Stimulated activated CD4-positive, alpha-beta T cell treated with anti-CD3 and anti-CD28 coated beads, TNF-alpha, amount 100 ng/mL, for 48 hours (primary cell): ENCODE measurements at places on chromosomes 1 and 21.

- no peak for DNase-seq
Observed at GRCh38 chr1:187415065-187415464, 586.3 kb downstream of the PLA2G4A start.

DNA sequence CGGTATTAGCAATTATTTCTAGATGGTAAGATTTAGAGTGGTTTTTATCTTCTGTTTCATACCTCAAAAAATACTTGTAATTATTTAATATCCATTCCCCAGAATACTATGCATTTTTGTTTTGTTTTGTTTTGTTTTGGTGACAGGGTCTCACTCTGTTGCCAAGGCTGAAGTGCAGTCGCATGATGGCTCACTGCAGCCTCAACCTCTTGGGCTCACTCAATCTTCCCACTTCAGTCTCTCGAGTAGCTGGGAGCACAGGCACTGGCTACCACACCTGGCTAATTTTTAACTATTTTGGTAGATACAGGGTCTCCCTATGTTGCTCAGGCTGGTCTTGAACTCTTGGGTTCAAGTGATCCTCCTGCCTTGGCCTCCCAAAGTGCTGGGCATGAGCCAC lies 252.7 kb downstream of the AKT3 start:
- no peak for DNase-seq

DNA sequence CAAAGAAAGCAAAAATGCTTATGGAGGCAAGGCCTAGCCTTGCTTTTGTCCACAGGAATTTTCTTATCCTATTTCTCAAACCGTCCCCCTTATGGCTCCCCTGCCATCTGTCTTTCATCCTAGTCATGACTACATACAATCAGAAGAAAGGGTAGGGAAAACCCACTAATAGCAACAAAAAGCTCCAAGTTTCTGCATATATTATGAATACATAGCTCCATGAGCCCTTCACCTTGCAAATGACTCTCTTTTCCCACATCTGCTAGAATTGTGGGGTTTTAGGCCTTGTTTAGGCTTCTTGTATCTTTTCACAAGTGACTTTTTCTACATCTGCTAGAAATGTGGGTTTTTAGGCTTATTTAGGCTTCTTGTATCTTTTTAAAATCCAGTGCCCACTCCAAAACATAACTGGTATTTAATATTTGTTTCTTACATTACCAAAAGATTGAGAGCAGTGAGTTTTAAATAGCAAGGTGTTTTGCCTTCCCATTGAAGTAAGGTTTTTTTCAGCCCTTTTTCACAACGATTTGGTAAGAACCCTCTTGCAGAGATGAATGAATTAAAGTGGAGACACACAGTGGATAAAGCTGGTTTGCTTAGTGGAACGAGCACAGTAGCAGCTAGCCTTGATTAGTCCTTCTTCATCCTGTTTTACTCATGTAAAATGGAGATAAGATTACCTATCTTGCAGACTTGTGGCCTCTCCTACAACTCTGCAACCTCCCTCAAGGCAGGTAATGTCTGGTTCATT lies 4.4 kb downstream of the GADD45A start:
- DNase-seq: no peak

DNA sequence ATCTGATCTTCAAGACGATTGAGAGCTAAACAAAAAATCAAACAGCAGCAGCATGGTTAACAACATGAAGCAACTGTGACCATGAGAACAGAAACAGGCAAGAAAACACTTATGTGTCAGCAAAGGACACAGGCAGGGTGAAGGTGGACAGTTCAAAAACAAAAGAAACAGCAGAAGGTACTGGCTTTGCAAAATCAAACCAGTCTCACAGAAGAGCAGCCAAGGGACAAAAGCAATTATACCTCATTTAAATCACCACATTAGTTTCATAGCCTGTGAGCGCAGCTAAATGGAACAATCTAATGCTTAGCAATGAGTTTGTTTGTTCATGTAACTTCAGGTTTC lies 59.1 kb downstream of the CAPN2 start:
- DNase-seq: no peak

DNA sequence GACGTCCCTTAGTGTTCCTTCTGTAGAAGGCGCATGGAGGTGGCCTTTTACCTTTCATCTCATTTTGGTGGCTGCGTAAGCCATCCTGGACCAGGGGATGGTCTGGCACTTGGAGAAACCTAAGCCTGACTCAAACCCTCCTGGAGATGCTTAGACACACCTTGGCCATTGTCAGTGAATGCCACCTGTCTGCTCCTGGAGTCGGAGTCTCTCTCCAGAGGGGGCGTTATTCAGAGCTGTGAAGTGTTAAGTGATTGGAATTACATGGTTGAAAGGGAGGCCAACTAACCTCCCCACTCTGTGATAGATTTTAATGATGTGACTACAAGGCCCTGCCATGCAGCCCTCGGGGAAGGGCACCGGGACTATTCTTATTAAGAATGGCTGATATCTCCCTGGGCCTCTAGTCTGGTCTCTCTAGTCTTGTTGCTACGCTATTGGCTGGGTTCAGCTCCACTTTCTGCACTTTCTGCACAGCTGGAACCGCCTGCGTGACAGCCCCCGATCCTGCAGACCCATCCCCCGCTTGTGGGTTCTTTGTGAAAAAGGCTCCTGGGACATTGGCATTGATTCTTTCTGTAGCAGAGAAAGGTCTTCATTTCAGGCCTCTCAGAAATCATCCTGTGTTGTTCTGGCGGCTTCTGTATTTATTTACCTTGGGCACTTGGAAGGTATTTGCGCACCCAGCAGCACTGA lies 4.2 kb downstream of the RASSF5 start:
- DNase-seq: no peak

- DNase-seq: no peak
Observed at GRCh38 chr21:32360401-32360975, 32.3 kb downstream of the URB1 start.

- no peak for DNase-seq
Observed at GRCh38 chr1:167821969-167822685, 91.8 kb downstream of the ADCY10 start.

DNA sequence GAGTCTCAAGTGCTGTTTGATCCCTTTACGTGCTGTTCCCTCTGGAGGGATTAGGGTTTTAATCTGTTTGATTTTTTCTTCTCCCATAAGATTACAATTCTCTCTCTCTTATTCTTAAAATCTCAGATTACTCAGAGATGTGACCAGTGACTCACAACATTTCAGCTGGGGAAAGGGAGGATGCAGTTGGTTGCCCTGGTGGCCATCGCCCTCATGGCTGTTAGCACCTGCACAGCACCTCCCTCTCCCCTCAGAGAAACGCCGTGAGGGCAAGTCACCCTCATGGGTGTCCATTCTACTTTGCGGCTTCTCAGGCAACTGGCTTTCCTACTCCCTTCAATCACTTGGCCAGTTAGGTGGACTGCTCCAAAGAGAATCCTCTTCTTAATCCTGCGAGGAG lies 42.4 kb upstream of the KCNA3 start:
- no peak for DNase-seq

DNA sequence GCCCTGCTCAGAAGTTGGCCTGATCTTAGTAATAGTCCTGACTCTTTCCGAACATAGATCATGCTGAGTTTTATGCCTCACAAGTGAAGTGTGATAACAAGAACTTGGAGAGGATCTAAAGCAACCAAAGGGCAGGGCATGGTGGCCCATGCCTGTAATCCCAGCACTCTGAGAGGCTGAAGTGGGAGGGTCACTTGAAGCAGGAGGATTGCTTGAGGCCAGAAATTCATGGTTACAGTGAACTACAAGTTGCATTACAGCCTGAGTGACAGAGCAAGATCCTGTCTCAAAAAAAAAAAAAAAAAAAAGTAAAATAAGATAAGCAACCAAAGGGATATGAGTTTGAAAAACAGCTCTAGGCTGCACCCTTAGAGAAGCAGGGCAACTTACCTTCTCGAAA lies 18.5 kb upstream of the BCL9 start:
- no peak for DNase-seq

DNA sequence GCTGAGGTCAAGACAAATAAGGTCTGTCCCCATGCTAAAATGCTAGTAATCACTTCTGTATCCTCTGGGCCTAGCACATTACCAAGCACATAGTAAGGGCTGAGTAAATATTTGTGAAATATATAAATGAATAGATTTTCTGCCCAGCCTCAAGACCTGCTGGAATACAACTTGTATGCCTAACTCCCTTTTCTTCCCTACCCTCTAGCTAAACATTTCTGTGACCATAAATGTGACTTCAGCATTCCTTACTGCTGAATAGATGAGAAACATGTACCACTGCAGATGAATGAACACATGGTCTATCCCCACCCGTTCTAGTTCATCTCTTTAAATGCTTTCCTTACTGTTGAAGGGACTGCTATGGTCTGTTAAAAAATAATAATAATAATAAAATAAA lies 209.0 kb upstream of the HOOK1 start:
- no peak for DNase-seq

- no peak for DNase-seq
Observed at GRCh38 chr1:37940299-37940947, 6.4 kb downstream of the INPP5B start.

GRCh38 chr1:110872745-110873720 lies at the start of gene CD53:
Gene CD53 (plus strand): TSS chr1:110873148. CDS start chr1:110891409, 18,261 bp downstream.
- no peak for DNase-seq

- no peak for DNase-seq
Observed at GRCh38 chr1:234891427-234891826, 237.2 kb downstream of the TOMM20 start.

GRCh38 chr1:116740746-116741145 lies 13.5 kb upstream of the CD2 start:
- DNase-seq: no peak

DNA sequence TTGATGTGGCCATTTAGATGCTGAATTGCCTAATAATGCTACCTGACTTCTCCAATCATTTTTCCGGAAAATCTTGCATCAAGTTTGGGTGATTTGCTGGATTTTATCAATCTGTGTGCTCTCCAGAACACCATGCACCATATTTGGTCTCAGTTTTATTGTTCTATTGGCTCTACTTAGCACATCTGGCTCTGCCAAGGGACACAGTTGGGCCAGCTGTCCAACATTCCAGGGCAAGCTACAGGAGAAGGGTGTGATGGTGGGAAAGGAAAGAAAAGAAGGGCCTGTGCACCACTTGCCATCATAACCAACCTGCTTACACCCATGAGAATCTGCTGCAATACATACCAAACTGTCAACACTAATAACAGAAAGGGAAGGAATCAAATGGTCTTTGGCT lies 90.2 kb upstream of the NFIA start:
- DNase-seq: no peak

DNA sequence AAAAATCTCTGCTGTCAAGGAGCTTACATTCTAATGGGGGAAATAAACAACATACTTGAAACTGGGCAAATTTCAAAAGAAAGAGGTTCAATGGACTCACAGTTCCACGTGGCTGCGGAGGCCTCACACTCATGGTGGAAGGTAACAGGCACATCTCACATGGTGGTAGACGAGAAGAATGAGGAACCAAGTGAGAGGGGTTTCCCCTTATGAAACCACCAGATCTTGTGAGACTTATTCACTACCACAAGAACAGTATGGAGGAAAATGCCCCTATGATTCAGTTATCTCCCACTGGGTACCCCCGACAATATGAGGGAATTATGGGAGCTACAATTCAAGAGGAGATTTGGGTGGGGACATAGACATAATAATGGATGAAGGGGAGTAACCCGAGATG lies 226.4 kb downstream of the ZP4 start:
- no peak for DNase-seq
